Left lung (tissue), 14 donors: ENCODE measurements at places on chromosomes 1 and 21. TPM values are rescaled to one million over a fixed set of nuclear protein-coding genes. Genes with fewer than 3 reads are reported as not detected.

GRCh38 chr1:113391649-113392271 lies 1.4 kb downstream of the MAGI3 start:
- H3K36me3 ChIP-seq = no peaks in the 10 kb centered on the region
- DNase-seq = no peak
- H3K27ac ChIP-seq = peak overlapping the region; percentile 87
- peaks cover 7% of the 10 kb centered on the region for H3K4me1 ChIP-seq
- H3K4me3 ChIP-seq = peak overlapping the region; percentile 91
- no peaks in the 10 kb centered on the region for H3K27me3 ChIP-seq

DNA sequence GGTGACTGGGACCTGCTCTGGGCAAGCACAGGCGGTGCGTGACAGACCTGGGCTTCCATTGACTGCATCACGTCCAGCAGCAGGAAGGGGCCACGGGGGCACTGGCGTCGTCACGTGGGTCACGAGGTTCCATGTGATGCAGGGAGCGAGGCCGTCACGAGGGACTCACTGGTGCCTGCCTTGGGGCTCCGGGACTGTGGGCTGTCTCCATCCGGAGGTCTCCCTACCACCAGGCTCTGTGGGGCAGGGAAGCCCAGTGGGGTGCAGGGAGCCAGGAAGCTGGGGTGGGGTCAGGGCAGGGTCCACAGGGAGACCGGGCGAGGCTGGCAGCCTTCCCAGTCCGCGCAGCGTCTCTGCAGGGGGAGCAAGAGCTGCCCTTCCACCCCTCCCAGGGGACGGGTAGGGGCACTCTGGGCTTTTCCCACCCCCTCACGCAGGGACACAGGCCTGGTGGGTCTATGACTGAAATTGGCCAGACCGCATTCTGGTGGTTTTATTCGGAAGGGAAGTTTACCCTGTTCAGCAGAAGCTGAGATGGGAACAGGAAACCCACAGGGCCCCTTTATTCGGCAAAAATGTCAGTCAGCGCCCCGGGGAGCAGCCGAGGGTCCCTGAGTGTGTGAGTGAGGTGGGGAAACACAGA lies 416 bp upstream of the TNFRSF14 start:
- H3K36me3 ChIP-seq = peaks cover 32% of the 10 kb centered on the region
- H3K27ac ChIP-seq = peak overlapping the region; percentile 94
- DNase-seq = no peak

DNA sequence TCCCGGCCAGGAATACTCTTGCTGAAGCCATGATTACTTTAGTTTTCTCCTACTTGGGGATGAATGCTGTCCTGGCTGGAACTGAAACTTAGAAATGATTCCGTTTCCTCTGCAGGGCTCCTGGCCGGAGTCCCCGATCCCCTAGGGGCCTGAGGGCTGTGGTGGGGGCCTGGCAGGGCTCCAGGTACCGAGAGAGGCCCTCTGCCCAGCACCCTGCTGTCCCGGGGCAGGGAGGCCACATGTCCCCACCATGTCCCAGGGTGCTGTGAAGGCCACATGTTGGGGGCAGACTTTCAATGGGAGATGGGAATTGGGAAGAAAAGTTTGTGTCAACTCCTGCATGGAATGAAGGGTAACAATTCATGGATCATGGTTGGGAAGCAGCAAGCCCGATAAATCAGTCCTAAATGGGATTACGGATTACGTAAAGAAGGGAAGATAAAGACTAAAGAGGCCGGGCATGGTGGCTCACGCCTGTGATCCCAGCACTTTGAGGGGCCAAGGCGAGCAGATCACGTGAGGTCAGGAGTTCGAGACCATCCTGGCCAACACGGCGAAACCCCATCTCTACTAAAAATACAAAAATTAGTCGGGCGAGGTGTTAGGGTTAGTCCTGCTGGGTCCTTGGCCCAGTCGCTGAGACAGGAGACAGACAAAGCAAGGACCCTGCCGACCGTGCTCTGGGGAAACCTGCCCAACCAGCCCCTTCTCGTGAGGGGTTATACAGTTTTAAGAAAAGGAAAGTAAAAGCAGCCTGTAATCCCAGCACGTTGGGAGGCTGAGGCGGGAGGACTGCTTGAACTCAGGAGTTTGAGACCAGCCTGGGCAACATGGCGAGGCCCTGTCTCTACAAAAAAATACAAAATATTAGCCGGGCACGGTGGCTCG lies 37.6 kb downstream of the MORN1 start:
- H3K36me3 ChIP-seq = no peaks in the 10 kb centered on the region
- H3K4me1 ChIP-seq = no peaks in the 10 kb centered on the region
- DNase-seq = no peak
- H3K27me3 ChIP-seq = no peaks in the 10 kb centered on the region

Gene SYF2
- 29.3 TPM for total RNA-seq

DNA sequence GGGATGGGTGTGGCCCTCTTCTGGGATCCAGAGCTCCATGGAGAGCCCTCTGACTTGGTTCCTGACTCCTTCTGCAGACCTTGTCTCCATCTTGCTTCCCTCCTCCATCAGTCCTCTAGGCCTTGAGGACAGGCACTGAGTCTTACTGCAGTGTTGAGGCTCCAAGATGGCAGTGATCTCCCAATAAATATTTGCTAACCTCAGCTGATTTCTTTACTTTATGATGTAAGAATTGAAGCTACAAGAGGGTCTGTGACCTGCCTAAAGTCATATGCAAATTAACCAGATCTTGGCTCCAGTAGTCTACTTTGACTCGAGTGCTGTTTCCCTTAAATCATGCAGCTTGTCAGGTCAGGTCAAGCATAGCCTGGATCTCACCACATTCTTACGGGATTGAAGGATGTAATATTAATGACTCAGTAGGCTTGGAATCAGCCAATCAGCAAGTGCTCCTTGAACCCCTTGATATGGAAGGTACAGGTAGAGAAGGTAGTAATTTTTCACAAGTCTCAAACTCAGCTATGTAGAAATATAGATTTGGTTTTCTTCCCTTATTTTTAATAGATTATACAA lies 93.0 kb downstream of the CLIC6 start:
- no peak for DNase-seq
- H3K27me3 ChIP-seq = no peaks in the 10 kb centered on the region
- H3K27ac ChIP-seq = no peak overlapping the region
- no peaks in the 10 kb centered on the region for H3K36me3 ChIP-seq
- H3K4me3 ChIP-seq = no peak overlapping the region
- H3K4me1 ChIP-seq = no peaks in the 10 kb centered on the region
